ENCODE measurements at places on chromosomes 2 and 18.

- no peaks in the 10 kb centered on the region for H3K36me3 ChIP-seq
- no peak overlapping the region for H3K27ac ChIP-seq
- no peaks in the 10 kb centered on the region for H3K27me3 ChIP-seq
- H3K4me1 ChIP-seq, result peaks cover 3% of the 10 kb centered on the region
Observed at GRCh38 chr2:174157053-174157452, 91.3 kb downstream of the OLA1 start.

DNA sequence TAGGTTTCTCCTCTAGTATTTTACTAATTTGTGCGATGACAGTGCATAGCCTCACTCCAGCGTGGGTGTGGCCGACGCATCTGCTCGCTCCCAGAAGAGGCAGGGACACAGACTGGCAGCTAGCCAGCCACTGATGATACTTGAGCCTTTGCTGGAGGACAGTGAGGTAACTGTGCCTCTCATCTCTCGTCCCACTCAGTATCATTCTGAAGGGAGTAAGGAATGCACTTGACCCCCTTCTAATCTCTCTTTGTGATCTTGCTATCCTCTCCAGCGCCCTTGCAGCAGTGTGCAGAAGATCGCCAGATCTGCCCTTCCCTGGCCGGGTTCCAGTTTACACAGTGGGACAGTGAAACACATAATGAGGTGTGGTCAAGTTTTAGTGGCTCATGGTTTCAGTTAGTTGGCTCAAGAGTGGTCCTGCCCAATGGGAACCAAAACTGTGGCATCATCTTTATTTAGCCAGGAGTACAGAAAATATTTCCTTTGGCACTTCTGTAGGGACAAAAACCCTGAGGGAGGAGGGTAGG lies 17.5 kb downstream of the NCAPH start:
- no peaks in the 10 kb centered on the region for H3K4me1 ChIP-seq
- no peak overlapping the region for H3K27ac ChIP-seq
- H3K4me3 ChIP-seq, result no peak overlapping the region
- DNase-seq, result no peak

- H3K27me3 ChIP-seq, result no peaks in the 10 kb centered on the region
- peaks cover 9% of the 10 kb centered on the region for H3K4me1 ChIP-seq
- H3K27ac ChIP-seq, result no peak overlapping the region
Observed at GRCh38 chr2:25492726-25493125, 151.0 kb upstream of the DNMT3A start.

DNA sequence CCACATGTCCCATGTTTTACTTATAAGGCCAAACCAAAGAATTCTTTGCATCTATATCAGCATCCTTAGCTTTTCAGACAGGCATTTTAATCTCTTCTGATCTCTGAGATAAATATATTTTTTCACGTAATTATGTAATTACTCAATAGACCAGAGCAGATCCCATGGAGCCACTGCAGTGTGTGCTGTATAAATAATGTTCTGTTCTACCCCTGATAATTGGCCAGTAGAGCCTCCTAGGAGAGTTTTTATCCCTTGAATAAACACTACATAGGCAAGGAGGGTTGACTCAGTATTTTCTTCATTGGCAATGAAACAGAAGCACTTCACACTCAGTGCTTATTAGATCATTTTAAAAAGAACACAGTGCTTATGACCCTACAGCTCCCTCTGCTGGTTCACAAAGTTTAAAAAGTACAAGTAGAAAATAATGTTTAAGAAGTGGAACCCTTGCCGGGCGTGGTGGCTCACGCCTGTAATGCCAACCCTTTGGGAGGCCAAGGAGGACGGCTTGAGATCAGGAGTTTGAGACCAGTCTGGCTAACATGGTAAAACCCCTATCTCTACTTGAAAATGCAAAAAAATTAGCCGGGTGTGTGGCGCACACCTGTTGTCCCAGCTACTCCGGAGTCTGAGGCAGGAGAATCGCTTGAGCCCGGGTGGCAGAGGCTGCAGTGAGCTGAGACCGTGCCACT lies 91.9 kb downstream of the PPP1R1C start:
- peak; percentile 89 for DNase-seq
- H3K27ac ChIP-seq, result no peak overlapping the region
- H3K27me3 ChIP-seq, result no peaks in the 10 kb centered on the region
- H3K4me1 ChIP-seq, result no peaks in the 10 kb centered on the region
- H3K4me3 ChIP-seq, result no peak overlapping the region

- peaks cover 12% of the 10 kb centered on the region for H3K36me3 ChIP-seq
- peaks cover 29% of the 10 kb centered on the region for H3K4me1 ChIP-seq
- H3K27ac ChIP-seq, result no peak overlapping the region
- no peak for DNase-seq
- no peaks in the 10 kb centered on the region for H3K27me3 ChIP-seq
Observed at GRCh38 chr2:10431797-10432196, 16.3 kb downstream of the ODC1 start.

- no peaks in the 10 kb centered on the region for H3K36me3 ChIP-seq
- H3K27ac ChIP-seq, result no peak overlapping the region
- no peak overlapping the region for H3K4me3 ChIP-seq
- peaks cover 29% of the 10 kb centered on the region for H3K27me3 ChIP-seq
- DNase-seq, result no peak
- peaks cover 2% of the 10 kb centered on the region for H3K4me1 ChIP-seq
Observed at GRCh38 chr2:106269591-106270291, 75.6 kb upstream of the UXS1 start.

DNA sequence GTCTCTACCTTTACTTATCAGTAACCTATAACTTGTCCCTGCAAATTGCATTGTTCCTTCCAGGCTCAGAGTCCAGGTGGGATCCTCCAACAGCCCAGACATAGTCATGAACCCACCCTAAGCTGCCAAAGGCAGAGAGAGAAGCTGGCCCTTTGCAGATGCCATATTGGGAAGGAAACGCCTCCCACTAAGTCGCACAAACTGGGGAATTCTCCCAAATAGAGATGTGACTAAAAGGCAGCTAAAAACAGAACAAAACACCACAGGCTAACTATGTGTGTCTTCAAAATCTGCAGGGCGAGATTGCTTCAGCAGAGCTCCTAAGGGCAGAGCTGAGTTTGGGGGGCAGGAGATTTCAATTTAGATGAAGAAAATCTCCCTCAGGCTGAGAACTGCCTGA lies 38.5 kb upstream of the SIGLEC15 start:
- H3K27me3 ChIP-seq, result no peaks in the 10 kb centered on the region
- DNase-seq, result no peak
- no peak overlapping the region for H3K4me3 ChIP-seq
- no peak overlapping the region for H3K27ac ChIP-seq
- no peaks in the 10 kb centered on the region for H3K36me3 ChIP-seq

GRCh38 chr18:44729631-44730101 lies 49.0 kb downstream of the SETBP1 start:
- H3K4me1 ChIP-seq, result peaks cover 20% of the 10 kb centered on the region
- DNase-seq, result peak; percentile 97
- no peaks in the 10 kb centered on the region for H3K36me3 ChIP-seq
- no peaks in the 10 kb centered on the region for H3K27me3 ChIP-seq
- H3K4me3 ChIP-seq, result peak overlapping the region; percentile 30

DNA sequence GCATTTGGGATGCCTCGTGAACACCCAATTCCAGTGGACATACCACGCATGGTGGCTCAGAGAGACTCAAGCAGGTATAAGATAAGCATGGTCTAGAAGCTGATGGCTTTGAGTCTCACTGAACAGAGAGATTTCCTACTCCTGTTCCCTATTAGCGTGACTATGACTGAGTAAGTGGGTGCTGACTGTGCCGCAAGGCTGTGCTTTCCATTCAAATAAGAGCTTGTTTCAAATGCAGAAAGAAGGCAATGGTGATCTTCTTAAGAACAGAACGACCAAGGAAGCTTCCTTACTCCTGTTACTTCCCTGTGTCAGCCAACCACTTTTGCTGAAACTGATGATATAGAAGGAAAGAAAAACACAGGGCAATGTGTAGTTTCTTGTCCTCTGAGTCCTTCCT lies 63.5 kb upstream of the IGFBP2 start:
- no peak overlapping the region for H3K4me3 ChIP-seq
- H3K36me3 ChIP-seq, result no peaks in the 10 kb centered on the region
- H3K27ac ChIP-seq, result no peak overlapping the region
- peaks cover 34% of the 10 kb centered on the region for H3K27me3 ChIP-seq

DNA sequence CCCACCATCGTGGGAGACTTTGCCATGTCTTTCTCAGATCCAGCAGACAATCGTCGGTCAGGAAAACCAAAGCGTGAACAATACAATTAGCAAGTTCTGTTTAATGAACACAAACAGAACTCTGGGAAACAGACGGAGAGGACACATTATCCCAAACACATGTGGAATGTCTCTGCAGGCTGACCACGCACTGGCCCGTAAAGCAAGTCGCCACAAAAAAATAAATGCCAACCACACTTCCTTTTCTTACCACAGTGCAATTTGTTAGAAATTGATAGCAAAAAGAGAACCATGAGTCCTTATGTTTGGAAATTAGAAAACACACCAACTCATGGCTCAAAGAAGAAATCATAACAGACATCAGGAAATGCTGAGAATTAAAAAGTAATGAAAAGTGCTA lies 210.9 kb downstream of the TWIST2 start:
- no peak for DNase-seq
- H3K36me3 ChIP-seq, result peaks cover 41% of the 10 kb centered on the region
- no peak overlapping the region for H3K27ac ChIP-seq
- no peaks in the 10 kb centered on the region for H3K27me3 ChIP-seq

DNA sequence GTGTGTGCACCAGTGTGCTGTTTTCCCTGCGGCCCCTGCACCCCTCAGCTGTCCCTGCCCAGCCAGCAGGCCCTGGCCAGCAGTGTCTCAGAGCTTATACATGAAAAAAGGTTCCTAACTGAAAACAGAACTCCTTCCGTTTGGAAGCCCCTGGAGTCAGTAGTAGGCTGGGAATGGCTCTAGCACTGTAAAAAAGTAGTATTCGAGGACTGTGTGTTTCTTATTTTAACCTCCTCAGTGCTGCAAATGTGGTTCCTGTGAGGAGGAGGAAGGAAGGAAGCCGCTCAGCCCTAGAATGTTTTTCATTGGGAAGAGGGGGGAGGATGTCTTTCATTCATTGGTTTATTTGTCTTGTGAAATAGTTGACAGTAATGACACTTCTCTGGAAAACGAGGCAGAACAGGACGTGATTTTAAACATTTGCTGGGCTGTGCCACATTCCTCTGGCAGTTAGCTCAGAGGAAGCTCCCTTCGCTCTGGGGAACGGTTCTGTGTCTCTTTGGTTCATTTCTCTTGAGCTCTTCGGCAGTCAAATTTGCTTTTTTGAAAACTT lies 103.5 kb downstream of the SPTBN1 start:
- peak; percentile 93 for DNase-seq
- H3K27ac ChIP-seq, result peak overlapping the region; percentile 80
- H3K4me1 ChIP-seq, result peaks cover 18% of the 10 kb centered on the region
- no peaks in the 10 kb centered on the region for H3K27me3 ChIP-seq
- peaks cover 5% of the 10 kb centered on the region for H3K36me3 ChIP-seq
- H3K4me3 ChIP-seq, result peak overlapping the region; percentile 67

DNA sequence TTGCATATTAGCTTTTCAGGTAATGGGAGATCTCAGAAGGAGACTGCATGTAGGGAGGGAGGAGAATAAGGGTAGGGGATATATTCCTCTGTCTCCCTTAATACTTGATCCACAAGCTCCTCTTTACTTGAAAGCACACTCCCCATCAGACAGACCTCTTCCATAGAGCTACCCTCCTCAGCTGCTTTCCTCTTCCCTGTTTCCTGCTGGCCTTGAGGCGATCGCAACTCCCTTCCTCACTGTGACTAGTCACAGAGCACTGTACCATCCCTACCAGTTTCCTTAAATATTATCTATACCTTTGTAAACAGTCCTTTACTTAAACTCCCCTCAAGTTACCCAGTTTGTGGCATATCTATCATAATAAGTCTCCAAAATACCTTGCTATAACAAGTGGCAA lies 10.9 kb downstream of the ROCK1 start:
- no peaks in the 10 kb centered on the region for H3K27me3 ChIP-seq
- no peak overlapping the region for H3K27ac ChIP-seq
- H3K4me3 ChIP-seq, result no peak overlapping the region
- H3K36me3 ChIP-seq, result no peaks in the 10 kb centered on the region

- no peaks in the 10 kb centered on the region for H3K4me1 ChIP-seq
- no peak overlapping the region for H3K27ac ChIP-seq
- H3K36me3 ChIP-seq, result no peaks in the 10 kb centered on the region
- H3K27me3 ChIP-seq, result peaks cover 4% of the 10 kb centered on the region
- DNase-seq, result no peak
Observed at GRCh38 chr18:62651276-62652056, 63.9 kb upstream of the PHLPP1 start.

DNA sequence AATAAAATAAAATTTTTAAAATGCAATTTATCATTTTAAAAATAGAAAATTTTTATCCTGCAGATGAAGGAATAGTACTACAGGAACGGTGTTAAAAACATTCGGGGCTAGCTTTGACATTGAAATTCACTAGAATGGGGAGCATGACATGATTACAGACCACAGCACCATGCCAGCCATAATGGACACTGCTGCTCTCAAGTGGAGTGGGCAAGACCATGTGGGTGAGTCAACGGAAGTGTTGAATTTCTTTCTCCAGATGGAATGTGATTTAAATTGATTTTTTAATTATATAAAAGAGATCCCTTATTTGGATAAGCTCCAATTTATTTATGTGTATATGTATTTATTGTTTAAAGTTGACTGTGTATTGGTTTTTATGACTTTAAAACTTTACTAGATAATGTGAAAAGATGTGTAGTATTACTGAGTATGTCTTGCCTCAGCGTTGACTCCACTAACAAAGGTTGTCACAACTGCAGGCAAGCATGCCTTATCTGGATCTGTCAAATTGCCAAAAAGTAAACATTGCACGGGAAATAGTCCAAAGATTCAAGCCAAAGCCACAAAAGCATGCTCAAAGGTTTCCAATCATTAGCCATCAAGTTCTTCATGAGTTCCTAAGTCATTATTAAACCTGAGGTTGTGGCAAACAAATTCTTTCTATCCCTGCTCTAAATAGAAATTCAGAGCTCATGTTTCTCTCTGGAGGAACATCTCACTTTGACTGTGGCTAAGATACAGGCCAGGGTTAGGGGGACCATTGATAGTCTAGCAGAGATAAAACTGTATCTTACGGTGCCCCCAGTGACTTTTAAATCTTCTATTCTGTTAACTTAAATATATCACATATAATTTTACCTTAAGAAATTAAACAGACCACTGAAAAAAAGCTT lies 536.9 kb downstream of the TMX3 start:
- H3K4me3 ChIP-seq, result no peak overlapping the region
- no peaks in the 10 kb centered on the region for H3K27me3 ChIP-seq
- H3K27ac ChIP-seq, result no peak overlapping the region
- no peaks in the 10 kb centered on the region for H3K4me1 ChIP-seq

DNA sequence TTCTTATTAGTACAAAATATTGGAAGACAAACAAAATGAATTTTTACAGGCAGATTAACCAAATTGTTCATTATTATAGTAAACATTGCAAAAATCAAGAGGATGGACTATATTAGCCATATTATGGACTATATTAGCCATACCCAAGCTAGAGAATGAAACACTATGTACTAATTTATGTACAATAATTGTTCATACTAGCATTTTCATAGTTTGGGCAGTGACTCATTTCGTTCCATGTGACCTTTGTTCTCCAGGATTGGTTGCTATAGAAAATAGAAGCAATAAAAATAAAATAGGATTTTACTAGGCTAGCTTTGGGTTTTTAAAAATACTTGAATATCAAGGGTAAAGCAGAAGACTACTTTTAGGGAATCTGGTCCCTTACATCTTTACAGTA lies 176.8 kb downstream of the ZEB2 start:
- H3K36me3 ChIP-seq, result no peaks in the 10 kb centered on the region
- no peak overlapping the region for H3K27ac ChIP-seq
- DNase-seq, result no peak
- H3K27me3 ChIP-seq, result no peaks in the 10 kb centered on the region
- no peaks in the 10 kb centered on the region for H3K4me1 ChIP-seq

GRCh38 chr2:39516347-39517101 lies 79.4 kb upstream of the MAP4K3 start:
- H3K4me3 ChIP-seq, result no peak overlapping the region
- no peak overlapping the region for H3K27ac ChIP-seq
- DNase-seq, result peak; percentile 44
- H3K4me1 ChIP-seq, result peaks cover 9% of the 10 kb centered on the region

Measured in mesenchymal stem cell (in vitro differentiated cells and primary cell).